ENCODE measurements at places on chromosomes 2 and 18.
A peak's percentile ranks its signal among the peaks of the same experiment; 100 is the strongest.

DNA sequence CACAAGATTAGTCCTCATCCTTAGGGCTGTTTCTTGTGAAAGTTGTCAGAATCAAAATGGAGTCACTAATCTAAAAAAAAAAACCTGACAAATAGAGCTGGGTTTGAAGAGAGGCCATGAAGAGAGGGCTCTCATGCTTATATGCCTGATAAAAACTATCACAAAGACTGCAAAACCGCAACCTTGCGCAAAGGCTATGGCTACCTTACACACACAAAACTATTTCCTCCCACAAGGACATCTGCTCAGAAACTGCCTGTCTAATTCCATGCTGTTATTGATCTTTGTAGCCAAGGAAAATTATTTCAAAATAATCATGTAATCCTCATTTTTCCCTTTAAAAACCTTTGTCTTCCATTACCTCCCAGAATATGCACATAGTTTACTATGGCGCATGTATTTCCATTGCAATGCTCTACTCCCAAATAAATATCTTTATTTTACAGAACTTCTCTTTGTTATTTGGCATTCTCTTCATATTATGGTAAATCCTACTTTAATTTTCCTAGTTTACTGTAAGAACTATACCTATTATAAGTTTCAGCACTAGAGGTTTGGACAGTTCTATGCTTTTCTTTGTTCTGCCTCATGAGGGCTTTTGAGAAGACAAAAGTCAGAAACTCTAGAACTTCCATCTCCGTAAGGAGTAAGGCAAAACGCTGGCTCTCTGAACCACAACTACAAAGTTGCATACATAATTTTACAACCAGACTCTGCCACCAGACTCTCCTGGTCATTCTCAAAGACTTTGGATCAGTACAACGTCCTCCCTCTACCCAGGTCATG lies 9.6 kb upstream of the DPYSL5 start:
- DNase-seq: no peak

DNA sequence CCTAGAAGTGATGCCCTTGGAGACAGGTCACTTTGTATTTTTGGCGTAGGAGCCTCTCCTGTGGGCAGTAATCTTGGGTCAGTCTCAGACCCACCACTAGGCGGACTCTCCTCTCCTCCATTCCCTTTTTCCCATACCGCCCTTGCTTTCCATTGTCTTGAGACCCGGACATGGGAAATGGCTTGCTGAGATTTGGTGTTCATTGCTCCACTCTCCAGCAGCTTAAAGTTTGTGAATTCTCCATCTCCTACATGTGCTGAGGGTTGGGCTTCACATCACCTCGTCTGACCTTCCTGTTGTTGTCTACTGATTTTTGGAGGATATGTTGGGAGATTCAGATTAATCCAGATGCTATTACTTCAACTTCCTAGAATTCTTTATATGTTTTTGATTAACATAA lies 159.2 kb upstream of the RAB12 start:
- no peak for DNase-seq

GRCh38 chr18:44708451-44709083 lies 27.9 kb downstream of the SETBP1 start:
- DNase-seq: no peak

GRCh38 chr2:32824070-32824809 lies 122.5 kb upstream of the LTBP1 start:
- DNase-seq: no peak

DNA sequence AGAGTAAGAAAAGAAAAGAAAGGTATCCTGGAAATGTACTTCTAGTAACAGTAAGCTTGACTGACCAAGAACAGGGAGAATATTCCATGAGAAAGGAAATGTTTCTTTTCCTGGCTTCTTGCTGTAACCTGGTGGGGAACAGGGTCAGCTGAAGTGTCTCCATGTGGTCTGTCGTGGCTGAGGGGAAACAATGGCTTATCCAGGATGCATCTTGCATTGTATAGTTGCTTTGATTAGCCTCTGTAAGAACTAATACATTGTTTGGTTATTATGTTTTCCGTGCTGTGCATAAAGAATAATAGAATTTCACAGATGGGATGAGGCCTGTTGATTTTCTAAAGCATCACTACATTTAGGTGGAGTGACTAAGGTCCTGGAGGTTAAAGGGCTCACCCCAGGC lies 4.9 kb downstream of the CREG2 start:
- DNase-seq: peak; percentile 54

- no peak for DNase-seq
Measured at GRCh38 chr2:36367895-36368353, 12.3 kb downstream of the CRIM1 start.

DNA sequence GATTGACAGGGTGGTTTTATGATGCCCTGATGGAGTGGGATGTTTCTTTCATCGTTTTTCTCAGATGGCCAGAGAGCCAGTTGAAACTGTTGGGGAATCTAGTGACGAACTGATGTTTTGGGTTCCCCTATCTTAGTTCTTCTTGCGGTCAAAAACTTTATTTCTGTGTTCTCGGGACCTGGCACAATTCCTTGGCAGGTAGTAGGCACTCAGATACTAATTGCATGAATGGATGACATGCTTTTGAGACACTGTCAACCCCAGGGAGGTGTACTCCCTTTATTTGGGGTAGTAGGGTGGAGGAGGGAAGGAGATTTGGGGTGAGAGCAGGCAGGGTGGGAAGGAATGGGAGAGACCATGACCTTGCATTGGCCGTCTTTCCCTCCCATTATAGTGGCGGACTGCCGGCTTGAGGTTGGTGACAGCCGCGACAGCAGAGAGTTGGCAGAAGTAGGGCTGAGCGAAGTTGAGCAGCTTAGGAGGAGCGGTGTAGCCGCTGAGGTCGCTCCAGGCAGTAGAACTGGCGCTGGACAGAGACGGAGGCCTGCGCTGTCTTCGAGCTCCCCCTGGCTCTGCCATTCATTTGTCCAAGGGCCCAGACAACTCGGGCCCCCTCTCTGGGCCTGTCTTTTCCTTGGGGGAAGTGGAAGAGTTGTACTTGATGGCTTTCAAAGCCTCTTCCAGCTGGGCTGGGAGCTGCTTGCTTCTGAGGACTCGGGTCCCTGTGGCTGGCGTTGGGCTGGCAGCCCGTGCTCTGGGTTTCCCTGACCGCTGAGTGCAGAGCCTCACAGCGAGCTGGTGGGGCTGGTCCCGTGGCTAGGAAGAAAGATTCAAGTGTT lies 2.6 kb downstream of the TET3 start:
- no peak for DNase-seq

DNA sequence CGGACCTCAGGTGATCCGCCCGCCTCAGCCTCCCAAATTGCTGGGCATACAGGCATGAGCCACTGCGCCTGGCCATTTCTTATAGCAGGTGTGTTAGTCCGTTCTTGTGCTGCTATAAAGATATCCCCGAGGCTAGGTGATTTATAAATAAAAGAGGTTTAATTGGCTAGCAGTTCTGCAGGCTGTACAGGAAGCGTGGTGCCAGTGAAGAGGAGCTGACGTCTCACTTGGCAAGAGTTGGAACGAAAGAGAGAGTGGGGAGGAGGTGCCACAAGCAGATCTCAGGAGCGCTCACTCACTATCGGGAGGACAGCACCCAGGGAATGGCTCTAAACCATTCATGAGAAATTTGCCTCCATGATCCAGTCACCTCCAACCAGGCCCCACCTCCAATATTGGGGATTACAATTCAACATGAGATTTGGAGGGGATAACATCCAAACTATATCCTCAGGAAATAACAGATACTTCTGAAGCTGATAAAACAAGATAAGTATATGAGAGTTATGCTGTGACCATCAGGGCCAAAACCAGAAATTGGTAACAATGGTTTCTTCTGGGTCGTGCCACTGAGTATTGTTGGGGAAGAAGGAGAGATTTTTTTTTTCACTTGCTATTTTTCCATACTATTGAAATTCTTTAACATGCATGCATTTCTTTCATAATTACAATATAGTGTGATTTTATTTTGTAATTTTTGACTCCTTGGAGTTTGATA lies 7.4 kb upstream of the RMC1 start:
- no peak for DNase-seq

DNA sequence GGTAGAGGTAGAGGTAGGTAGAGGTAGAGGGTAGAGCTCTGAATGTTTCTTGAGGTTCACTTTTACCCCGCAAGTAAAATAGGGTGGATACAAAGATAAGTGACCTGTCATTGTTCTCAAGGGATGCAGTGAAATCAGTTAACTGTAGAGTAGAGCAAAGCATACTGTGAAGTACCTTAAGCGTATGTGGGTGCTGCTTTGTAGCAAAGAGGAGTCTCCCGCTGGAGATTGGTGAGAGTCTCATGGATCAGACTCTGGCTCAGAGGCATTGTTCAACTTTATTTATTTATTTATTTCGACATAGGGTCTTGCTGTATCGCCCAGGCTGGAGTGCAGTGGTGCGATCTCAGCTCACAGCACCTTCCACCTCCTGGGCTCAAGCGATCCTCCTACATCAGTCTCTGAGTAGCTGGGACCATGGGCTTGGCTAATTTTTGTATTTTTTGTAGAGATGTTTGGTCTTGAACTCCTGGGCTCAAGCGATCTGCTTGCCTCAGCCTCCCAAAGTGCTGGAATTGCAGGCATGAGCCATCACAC lies 38.7 kb downstream of the MTA3 start:
- DNase-seq: no peak

DNA sequence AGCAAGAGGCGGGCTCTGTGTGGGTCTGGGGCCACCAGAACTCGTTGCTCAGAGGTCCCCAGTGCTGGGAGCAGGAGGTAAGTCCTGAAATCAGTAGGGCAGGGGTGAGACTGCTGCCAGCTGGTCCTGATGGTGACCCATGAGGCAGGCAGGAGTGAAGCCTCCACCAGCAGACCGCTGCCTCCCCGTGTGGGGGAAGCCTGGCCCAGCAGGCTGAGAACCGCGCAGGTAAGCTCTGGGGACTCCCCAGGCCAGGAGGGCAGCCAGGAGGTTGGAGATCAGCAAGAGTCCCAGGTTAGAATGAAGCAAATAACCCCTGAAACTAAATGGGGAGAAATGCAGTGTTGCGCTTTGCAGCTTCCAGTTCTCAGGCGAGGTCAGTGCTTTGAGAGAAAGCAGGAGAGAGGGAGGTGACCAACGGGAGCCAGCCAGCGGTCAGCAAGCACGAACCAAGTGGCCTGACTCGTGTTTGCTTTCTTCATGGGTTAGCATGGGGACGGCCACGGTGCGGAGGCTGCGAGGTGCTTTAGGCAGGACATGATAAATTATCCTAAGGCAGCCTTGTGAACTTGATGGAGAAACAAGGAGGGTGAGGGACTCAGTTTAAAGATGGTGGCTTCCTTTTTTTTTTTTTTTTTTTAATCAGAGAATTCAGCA lies 26.2 kb downstream of the INHBB start:
- DNase-seq: no peak

- DNase-seq: no peak
Measured at GRCh38 chr2:170680172-170680941, 34.8 kb upstream of the SP5 start.

GRCh38 chr2:212913640-212914306 lies 237.6 kb downstream of the IKZF2 start:
- DNase-seq: no peak

DNA sequence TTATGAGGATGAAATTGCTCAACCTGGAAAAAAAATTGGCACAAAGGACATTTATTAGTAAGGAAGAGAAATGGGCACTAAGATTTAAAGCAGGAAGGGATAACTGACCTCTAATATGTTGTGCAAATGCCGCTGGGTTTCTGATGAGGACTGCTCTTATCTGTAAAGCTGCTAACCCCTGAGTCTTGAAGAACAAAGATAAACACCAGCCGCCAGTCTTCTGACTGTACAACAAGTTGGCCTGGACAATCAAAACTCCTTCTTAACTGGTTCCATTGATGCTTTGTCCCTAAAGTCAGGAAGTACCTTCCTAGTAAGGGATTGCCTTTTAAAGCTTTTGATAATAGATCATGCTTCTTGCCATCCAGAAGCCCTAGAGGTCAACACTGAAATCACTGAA lies 301.8 kb downstream of the TRIB2 start:
- no peak for DNase-seq

DNA sequence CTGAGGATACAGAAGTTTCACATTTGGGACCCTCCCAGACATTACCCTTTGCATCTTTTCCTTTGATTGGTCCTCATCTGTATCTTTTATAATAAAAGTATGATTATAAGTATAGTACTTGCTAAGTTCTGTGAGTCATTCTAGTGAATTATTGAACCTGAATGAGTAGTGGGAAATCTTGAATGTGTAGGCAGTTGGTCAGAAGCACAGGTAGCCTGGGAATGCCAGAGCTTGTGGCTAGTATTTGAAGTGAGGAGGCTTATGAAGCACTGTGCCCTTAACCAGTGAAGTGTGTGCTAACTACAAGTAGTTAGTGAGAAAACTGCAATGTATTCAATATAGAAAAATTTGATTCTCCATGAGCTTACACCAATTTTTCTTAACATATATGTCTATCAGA lies 257.6 kb downstream of the GRB14 start:
- DNase-seq: no peak

DNA sequence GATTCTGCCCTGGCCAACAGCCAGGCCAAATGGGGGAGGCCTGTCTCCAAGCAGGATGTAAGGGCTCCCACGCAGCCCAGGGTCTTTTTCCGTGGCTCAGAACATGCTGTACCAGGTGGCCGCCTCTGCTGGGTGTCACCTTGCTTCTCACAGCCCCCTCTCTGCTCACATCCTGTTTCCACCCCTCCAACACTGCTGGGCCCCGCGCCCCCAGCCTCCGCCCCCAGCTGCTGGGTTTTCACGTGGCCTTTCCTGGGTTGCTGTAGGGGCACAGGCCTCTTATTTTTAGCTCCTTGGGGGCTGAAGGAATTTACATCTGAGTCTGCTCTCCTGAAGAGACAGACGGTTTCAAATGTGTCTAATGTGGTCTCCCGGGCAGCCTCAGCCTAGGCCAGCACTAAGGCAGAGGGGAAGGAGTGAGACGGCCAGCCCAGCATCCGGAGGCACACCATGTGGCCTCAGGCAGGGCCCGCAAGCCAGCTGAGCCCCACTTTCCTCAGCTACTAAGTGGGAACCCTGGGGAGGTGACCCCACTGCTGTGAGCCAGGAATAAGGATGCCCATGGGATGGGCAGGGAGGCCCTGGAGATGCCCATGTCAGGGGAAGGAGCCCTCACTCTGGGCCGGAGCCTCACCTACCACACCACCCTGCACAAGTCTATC lies 18.7 kb upstream of the DUSP2 start:
- no peak for DNase-seq

DNA sequence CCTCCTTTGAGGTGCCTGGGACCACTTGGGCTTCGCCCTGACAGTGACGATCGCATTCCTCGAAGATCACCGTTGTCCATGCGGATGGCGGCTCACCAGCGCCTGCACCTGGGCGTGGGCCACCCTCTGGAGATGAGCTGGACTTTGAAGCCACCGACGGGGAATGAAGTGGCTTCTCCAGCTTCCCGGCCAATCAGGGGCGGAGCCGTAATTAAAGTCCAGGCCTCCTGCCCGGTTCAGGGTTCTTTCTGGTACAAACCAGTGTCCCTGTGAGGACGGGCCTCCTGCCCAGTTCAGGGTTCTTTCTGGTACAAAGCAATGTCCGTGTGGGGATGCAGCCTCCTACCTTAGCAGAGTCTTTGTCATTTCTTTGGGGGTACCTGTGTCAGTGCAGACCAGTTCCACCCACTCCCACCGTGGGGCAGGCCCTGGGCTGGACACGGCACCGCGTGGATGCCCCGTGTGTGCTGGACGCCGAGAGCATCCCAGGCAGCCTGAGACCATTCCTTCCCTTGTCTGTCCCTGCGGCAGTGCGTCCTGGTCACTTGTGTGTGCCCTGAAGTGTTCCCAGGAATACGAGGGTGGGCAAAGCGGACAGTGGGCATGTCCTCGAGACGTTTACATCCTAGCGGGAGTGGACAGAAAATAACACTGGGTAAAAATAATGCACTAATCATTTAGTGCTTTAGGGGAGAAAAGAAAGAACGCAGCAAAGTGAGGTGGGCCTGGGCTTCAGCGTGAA lies 55.0 kb downstream of the KCNG2 start:
- DNase-seq: no peak

- DNase-seq: no peak
Measured at GRCh38 chr2:130336877-130337734, 5.6 kb upstream of the IMP4 start.

GRCh38 chr18:57533868-57534510 lies 52.5 kb downstream of the FECH start:
- no peak for DNase-seq
